ENCODE measurements at places on chromosomes 16 and 17.
A peak's percentile ranks its signal among the peaks of the same experiment; 100 is the strongest.

GRCh38 chr16:1645914-1646525, 32.1 kb upstream of the JPT2 start:
- no peak for DNase-seq

DNA sequence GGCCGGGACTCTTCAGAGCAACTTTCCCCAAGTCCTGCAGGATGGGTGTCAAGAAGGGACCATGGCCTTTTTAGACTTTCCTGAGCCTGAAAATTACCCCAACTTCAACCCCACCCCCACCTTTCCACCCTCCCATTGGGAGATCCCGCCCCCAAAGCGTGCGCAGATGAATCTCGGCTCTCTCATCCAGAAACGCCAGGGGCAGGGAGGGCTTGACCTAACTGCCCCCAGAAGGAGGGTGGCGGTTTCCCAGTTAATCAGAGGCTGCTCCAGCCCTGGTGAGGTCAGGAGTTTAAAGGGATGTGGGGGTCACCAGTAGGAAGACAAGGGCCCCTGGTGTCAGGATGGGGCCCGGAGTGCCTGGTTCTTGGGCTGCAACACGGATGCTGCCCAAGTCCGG, 480 bp downstream of the KIF19 start:
- no peak for DNase-seq

GRCh38 chr17:57578608-57579225, 166.4 kb downstream of the CCDC182 start:
- DNase-seq: no peak

DNA sequence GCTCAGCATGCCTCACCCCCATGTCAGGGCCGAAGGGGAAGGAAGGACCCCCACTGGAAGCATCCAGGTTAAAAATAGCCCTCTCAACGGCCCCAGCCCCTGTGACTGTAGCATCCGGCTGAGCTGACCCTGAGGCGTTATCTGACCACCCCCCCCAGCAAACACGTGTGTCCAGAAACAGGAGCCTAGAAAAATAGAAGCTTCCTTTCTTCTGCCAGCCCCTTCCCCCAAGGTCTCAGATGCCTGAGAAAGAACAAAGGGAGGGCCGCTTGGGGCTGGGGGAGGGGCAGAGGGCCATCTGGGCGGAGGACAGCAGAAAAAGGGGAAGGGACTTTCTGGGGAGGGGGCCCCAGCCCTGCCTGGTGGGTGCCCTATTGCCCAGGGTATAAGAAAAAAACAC, 55.8 kb downstream of the ACTG1 start:
- DNase-seq: no peak

GRCh38 chr16:59052231-59052630, 318.1 kb upstream of the GOT2 start:
- no peak for DNase-seq

GRCh38 chr16:66372898-66373155, 6.3 kb downstream of the CDH5 start:
- DNase-seq: no peak

GRCh38 chr16:64150193-64150592, 971.7 kb downstream of the CDH11 start:
- no peak for DNase-seq

GRCh38 chr17:42313389-42313772, 25.1 kb downstream of the STAT5A start:
- DNase-seq: no peak

DNA sequence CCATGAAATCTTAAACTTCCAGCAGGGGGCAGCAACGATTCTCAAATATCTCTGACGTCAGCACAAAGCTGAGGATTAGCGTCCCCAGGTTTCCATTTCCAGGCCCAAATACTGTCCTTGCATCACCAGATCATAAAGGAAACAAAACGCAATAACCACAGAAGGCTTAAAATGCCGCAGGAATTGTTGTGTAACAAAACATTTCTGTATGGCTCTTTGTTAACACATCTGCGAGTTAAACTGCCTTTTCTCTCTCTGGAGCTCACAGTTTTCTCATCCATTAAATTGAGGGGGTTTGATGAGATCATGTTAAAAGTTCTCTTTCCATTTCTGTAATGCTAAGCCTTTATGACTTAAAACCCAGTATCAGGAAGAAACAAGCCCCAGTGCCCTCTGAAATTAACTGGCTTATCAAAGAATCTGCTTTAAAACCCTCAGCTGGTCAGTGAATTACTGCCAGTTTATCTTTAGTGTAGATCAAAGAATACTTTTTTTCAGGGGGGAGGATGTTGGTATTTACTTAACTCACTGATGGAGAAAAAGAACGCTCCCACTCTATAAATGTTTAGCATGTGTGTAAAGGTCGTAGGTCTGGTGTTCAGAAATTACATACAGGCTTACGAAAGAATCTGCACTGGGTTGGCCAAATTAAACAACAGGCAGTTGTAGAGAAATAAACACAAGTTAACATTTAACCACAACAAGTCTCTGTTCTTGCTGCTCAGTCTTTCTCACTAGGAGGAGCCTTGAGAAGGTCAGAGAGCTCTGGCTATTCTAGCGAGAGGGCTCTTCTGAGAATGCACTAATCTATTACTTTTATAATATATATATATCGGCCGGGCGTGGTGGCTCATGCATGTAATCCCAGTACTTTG, 10.6 kb upstream of the TERF2 start:
- peak; percentile 76 for DNase-seq

- DNase-seq: no peak
These were observed 6.2 kb downstream of the DNAJC7 start for GRCh38 chr17:42010898-42011516.

- no peak for DNase-seq
These were observed 208.2 kb downstream of the FTO start for GRCh38 chr16:53912155-53912554.

- DNase-seq: no peak
These were observed 5.0 kb upstream of the SLC38A8 start for GRCh38 chr16:84047626-84048025.

- no peak for DNase-seq
These were observed 155.5 kb downstream of the ZNF423 start for GRCh38 chr16:49700251-49701064.

- DNase-seq: no peak
These were observed 394.5 kb downstream of the XYLT1 start for GRCh38 chr16:17076092-17076754.

GRCh38 chr17:27600471-27600870, 30.5 kb upstream of the LGALS9 start:
- no peak for DNase-seq

DNA sequence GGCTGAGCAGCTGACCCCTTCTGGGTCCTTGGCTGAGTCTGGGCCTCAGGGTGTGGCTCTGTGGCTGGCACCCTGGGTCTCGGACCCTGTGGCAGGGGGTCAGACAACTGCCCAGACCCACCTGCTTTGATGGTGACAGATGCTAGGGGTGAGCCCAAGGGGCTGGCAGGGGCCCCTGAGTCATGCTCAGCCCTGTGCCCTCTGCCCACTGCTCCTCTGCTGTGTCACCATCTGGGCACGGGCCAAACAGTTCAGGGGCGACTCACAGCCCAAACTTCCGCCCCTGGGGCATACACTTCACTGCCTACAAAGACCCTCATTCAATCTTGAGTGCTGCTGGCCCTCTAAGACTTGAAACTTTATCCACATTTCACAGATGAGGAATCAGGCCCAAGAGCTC, 5.7 kb downstream of the ADGRG1 start:
- DNase-seq: no peak

DNA sequence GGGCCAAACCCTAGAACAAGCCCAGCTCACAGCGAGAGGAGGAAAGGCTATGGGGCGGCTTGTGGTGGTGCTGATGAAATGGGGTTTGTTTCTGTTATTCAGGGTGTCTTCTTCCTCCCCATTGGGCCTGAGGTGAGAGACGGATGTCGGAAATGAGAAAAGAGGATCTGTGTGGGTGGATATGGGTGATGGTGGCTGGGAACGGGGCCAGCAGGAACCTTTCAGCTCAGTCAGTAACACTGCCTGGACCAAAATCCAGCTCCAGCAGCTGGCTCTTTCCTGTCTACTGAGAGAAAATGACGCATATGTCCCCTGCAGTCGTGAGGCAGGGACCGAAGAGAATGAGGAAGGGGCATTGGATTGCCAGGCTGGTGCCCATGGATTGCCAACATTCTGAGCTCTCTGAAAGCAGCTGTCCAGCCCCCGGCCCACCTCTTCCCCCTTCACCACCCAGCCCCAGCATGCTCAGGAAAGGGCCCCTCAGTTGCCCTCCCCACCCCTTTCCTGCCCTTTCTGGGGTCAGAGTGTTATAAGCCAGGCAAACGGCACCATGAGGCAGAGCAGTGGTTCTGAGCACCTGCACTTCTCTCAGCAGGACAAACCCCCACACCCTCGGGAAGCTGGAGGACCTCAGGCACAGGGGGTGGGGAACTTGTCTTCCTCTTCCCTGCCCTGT, 4.0 kb downstream of the MYH3 start:
- DNase-seq: no peak

- DNase-seq: no peak
These were observed 7.7 kb downstream of the PSMD3 start for GRCh38 chr17:39988206-39988810.

DNA sequence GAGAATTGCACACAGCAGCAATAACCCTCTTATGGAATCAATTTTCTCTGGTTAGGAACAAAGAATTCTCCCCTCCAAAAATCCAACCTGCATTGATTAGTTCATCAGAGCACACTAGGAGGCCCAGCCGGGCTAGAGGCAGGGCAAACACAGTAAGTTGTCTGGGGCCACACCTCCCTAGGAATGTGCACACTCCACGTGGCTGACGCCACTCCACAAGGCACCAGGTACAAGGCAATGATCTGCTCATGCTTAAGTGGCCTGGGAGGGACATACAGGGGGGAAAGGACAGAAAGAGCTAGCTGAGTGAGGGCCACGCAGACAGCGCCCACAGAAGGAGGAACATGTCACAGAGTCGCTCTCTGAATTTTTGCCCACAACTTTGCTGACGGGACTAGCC, 107.6 kb downstream of the SLC39A11 start:
- DNase-seq: no peak

DNA sequence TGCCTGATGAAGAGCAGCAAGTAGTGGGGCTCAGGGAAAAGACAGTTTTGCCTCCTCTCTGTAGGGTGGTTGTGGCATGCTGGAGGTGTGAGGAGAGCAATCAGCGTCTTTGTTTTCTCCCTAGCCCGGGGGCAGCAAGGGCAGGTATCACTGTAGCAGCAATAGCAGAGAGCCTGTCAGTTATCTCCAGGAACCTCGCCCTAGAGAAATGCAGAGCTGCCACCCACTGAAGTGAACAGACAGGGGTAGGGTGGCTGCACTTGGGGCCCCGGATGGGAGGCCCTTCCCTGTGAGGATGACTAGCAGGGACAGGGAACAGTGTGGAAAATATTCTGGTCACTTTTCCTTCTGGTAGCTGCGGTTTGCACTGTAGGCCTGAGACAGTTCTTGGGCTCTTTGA, 886.5 kb downstream of the CDH8 start:
- no peak for DNase-seq

DNA sequence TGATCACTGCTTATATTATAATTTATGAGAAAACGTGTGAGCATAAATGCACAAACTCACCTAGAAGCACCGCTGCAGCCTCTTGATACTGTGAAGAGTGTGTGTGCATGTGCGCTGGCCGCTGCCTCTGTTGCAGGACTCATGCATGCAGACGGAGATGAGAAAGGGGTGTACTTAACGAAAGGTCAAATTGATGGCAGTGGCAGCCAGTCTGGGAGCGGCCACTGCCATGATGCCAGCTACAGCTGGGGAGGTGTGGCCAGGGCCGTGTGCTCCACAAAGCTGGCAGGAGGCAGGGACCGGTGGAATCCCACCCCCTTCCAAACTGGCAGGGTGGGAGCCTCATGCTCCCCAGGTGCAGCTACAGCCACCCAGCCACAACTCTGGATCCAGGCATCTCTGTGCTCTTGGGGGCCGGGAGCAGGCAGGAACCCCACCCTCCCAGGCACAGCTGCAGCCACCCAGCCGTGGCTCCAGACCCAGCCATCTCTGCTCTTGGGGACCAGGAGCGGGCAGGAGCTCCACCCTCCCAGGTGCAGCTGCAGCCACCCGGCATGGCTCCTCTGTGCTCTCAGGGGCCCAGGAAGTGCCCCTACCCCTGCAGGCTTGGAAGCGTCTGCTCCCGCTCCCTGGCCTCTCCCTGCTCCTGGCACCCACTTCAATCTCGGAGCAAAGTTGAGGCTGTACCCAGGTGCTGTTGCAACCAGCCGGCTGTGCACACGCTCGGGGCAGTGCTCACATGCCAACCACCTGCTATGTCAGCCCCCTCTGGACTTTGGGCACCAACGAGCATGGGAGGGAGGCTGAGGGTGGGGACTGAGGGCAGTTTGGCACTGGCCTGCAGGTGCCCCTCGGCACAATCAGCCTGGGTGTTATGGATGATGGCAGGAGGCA, 77.5 kb upstream of the CHMP6 start:
- no peak for DNase-seq

All from heart left ventricle (tissue), 16 donors.